Stimulated activated CD4-positive, alpha-beta T cell treated with anti-CD3 and anti-CD28 coated beads, Interleukin-4, amount 100 ng/mL, for 24 hours (primary cell): ENCODE measurements at places on chromosomes 5 and 9.

GRCh38 chr9:73531051-73531532 lies 379.4 kb downstream of the ANXA1 start:
- no peak for DNase-seq

DNA sequence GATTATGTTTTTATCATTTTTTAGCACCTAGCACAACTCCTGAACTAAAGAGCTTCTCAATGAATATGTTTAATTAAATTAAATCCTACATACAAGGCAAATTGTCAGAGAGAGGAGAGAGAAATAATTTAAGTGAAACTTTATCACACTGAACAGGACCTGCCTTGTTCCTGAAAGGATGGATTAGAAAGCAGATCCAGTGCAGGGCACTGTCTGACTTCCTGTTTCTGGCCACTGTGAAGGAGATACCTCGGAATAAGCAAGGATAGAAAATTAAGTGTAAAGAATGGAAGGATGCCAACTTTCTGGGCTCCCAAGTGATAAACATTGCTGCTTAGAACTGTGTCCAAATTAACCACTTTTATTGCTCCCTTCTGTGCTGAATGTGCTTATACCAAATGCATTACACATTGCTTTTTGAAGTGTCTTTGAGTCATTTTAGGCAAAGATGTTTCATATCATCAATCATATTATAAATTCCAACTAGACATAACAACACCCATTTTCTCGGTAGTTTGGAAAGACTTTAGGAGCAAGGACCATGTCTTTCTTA lies 89.1 kb upstream of the SPDL1 start:
- DNase-seq: no peak

DNA sequence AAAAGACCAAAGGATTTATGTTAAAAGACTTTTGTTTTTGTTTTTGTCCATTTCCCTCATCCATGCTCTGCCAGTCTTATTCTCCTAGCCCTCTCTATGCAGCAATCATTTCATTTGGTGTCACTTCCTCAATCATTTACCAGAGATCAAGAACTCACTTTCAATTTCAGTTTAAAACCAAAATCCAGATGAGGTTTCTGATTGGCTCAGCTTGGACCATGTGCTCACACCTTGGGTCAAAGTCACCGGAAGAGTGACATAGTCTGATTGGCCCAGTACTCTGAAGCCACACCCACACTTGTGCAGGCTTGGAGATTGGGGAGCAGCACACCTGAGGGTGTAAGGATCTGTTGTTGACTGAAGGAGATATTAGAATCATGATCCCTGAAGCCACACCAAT lies 79.6 kb downstream of the TLR4 start:
- DNase-seq: peak; percentile 12

DNA sequence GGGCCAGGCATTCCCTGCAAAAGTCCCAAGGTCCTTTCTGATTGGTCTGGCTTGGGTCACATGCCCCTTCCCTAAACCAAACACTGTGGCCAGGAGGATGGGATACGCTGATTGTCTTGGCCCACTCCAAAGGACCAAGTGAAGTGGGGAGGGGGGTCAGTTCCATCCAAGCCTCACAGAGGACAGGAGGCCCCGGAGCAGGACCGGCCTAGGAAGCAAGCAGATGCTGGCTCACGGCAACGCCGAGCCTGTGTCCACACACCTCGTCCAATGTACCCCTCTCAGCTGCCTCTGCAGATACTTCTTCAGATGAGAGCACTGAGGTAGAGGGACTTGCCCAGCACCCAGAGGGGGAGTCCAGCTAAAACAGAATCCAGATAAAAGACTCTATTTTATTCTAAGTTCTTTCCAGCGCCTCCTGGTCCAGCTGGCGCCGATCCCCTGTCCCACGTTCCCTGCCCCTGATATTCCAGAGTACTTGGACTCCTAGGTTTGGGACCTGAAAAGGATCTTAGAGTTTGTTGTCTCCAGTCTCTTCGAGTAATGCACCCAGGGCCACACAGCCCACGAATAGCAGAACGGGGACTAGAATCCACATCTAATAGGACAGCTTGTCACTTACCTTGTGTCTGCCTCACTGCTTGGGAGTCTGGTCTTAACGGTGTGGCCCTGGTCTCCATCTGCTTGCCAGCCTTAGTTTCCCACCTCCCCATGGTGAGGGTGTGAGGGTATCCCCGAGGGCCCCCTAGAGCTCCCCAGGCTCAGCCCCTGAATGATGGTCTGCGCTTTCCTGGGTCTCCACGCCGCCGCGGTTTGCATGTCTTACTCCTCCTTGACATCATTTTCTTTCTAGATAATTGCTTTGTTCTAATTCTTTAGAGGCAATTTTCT lies 72.4 kb upstream of the UNC5A start:
- no peak for DNase-seq

DNA sequence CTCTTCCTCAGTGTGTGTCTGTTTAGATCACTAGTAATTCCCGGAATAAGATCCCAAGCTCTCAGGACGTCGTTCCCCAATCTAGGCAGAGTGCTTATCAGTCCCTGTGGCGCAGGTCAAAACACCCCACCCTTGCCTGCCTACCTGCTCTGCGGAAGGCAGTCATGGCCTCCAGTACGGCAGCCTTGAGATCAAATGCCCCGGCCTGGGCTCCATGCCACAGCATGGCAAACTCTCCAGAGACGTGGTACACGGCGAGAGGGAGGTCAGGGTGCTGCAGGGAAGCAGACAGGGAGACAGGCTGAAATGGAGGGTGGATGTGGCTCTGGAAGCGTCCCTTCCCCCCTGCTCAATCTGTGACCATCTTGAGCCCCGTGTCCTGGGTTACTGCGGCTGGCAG lies 12.0 kb upstream of the HDHD3 start:
- DNase-seq: no peak

GRCh38 chr5:140561753-140562523 lies 2.5 kb downstream of the APBB3 start:
- no peak for DNase-seq

DNA sequence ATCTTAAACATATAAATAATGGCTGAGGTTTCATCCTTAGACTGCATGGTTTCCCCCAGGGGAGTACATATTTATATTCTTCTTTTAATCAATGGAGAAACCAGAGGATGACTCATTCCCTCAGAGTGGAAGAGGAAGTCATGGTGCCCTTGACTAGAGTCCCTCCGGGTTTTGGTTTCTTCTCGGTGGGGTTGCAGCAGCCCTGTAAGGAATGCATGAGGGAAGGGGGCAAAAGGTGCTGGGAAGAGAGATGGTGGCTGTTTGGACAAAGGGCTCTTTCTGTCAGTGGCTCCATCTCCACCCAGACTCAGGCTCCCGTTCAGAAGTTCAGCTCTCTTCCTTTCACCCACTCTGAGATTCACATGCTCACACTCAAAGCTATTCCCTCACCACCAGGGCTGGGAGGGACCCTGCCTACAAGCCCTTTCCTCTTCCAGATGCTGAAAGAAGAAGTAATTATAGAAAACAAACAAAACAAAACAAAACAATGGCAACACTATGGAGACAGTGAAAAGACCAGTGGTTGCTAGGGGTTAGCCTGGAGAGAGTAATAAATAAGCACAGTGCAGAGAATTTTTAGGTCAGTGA lies 129.8 kb upstream of the IL12B start:
- no peak for DNase-seq
